Activated naive CD8-positive, alpha-beta T cell treated with anti-CD3 and anti-CD28 coated beads, Interleukin-2, amount 10 ng/mL, durations not matched to agents 7 days and 5 days (primary cell): ENCODE measurements at places on chromosomes 12 and 14. TPM values are rescaled to one million over a fixed set of nuclear protein-coding genes. Genes with fewer than 3 reads are reported as not detected.

SIX4 gene
- not detected for total RNA-seq

TGM1 gene
- total RNA-seq = 5.8 TPM

RIMBP2 gene
- not detected for total RNA-seq

SMCO2 gene
- not detected for total RNA-seq

MYH6 gene
- not detected for total RNA-seq

CAND1 gene
- 152 TPM for total RNA-seq

SNRPF gene
- 30.7 TPM for total RNA-seq

NABP2 gene
- 43.4 TPM for total RNA-seq

DNA sequence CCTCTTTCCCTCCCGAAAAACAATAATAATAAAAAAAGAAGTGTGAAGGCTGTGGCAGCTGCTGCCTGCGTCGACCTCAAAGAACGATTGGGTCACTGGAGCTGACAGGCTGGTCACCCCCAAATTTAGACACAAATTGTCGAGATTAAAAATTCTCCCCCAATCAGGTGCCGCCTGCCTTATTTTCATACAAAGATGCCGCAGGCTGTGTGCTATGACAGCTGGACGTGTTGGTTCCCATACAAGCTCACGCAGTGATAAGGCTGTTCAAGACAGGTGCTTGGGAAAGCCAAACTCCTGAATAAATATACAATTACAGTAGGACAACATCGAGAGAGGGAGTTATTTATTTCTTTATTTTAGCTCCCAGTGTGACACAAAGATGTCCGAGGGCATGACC, 1041.8 kb downstream of the VRK1 start:
- DNase-seq = no peak

GRCh38 chr12:12757121-12757520, 28.3 kb upstream of the APOLD1 start:
- no peak for DNase-seq

DNA sequence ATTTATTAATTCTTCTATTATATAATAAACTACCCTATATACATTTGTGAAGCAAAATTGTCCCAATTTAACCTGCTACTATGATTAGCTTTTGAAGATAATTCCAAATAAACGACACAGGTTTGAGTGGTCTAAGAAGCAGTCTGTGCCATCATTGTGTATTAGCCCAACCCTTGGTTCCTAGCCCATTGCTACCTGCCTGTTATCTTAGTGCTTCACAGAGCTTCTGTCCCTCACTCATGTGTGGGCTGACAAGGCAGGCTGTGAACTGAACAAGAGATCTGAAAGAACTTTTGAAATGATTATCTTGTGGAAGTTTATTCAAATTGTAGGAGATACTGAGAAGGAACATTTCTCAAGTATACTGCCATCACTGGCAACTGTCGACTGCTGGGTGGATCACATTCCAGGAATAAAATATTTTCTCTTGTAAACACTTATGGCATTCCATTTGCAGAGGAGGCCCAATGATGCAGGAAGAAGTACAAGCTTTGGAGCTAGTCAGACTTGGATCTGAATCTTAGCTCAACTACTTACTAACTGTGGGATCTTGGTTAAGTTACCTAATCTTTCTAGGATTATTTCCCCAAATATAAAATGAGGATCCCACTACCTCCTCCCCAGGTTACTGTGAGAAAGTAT, 7.8 kb upstream of the MTERF2 start:
- no peak for DNase-seq

- DNase-seq = no peak
Observed at GRCh38 chr12:97397008-97397407, 65.6 kb upstream of the RMST start.

- DNase-seq = peak; percentile 72
Observed at GRCh38 chr12:123761841-123762714, at the start of gene DNAH10. TSS of gene DNAH10 (plus strand) at chr12:123762301. CDS start at chr12:123762337, 36 bp downstream.

GRCh38 chr12:93922583-93923006, 225.8 kb upstream of the PLXNC1 start:
- no peak for DNase-seq

- DNase-seq = no peak
Observed at GRCh38 chr14:104337351-104337750, 199.0 kb downstream of the KIF26A start.

GRCh38 chr12:123919980-123920360, 52.7 kb downstream of the CCDC92 start:
- no peak for DNase-seq

GRCh38 chr14:89165189-89166181, 251.5 kb downstream of the FOXN3 start:
- DNase-seq = no peak

DNA sequence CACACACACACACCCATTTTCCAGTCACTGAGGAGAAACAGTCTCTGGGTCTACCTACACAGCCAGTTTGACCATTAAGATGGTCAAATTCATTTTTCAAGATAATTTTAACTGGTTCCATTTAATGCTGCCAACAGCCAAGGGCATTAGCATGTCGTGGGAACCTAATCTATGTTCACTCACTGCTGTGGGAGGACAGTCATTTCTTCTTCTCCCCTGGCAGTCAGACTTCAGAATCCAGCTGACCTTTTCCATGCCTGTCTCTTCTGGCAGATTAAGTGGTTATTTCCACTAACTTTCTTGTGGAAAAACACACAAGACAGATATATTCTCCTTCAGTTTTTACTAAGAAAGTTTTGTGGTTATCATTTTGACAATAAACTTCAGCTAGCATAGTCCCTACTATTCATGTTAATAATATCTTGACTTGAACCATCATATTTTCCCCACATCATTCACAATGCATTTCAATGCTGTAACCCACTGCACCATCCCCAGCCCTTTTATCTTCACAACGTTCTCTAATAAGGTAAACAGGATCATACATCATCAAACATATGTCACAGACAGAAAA, 82.2 kb downstream of the DAD1 start:
- DNase-seq = no peak

DNA sequence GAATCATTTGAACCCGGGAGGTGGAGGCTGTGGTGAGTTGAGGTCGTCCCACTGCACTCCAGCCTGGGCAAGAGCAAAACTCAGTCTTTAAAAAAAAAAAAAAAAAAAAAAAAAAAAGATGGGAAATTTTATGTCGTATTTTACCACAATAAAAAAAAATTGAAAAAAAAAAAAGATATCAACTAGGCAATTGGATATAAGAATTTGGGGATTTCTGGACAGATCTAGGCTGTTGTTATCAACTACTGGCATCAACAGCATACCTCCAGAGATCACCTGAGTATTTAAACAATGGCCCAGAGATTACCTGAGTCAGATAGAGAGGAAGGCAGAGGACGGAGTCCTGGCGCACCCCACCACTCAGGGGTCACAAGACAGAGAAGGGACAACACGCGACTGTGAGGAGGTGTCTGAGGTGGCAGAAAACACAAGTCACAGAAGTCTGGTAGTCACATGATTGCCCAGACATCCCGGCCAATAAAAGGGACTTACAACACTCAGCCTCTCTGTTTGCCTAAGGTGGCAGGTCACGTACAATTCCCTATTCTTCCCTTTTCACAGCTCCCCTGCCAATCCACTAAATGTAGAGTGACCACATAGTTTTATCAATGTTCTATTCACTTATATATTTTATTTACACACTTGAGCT, 1.8 kb downstream of the SPRING1 start:
- DNase-seq = no peak

GRCh38 chr12:65968359-65968758, 144.1 kb downstream of the HMGA2 start:
- DNase-seq = no peak

GRCh38 chr12:104768033-104768432, 190.1 kb downstream of the SLC41A2 start:
- DNase-seq = no peak

DNA sequence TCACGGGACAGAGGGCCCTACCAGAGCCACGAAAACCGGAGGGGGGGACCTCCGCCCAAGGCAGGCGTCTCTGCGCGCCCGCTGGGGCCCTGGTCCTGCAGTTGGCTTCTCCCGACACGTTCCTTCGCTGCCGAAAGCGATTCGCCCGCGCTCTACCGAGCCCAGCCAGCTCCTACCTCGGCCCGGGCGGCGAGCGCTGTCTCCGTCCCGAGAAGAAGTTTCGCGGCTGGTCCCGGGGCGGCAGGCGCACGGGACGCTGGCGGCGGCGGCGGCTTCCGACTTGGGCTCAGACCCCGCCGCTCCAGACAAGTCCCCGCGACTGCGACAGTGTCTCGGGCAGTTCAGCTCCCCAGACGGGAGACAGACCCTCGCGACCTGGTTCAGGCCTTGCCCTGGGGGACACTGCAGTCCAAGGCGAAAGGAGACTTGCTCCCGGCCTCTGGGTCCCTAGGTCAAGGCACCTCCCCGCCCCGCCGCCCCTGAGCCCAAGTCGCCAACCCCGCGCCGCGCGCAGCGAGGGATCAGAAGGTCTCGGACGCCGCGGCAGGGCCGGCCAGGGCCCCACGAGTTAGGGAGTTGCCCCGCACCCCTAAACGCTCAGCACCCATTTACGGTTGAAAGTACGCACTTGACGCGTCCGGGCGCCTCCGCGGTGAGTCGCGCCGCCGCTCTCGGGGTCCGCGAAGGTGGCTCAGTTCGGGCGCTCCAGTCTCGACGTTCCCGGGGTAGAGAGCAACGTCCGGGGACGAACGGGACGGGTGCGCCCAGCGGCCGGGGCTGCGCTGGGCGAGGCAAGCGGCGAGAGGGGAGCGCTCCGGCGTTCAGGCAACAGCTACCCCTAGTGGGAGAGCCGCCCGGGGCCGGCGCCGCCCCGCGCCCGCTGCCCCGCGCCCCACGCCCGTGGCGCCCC, 1.4 kb upstream of the DIO3 start:
- DNase-seq = no peak

- DNase-seq = no peak
Observed at GRCh38 chr14:101729382-101729781, 32.1 kb upstream of the PPP2R5C start.

DNA sequence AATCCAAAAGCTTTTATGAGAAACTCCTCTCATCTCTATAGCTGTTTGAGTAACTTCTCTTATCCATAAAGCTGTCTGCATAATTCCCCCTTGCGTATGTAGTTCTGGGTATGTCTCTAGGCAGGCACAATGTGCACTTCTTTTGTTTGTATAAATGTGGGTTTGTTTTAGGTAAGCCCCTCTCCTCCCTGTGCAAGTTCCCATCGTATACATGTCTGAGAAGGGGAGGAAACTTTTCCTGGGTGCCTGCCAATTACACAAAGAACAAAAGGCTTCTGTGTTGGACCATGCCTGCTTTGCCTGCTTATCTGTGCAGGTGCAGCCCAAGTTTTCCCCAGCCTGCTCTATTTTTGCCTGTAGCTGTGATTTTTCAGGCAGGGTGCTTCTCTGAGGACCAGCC, 96.7 kb downstream of the CCER1 start:
- DNase-seq = no peak

- DNase-seq = no peak
Observed at GRCh38 chr14:94343238-94344005, 20.3 kb upstream of the SERPINA6 start.

GRCh38 chr12:130375296-130376287, 37.9 kb downstream of the PIWIL1 start:
- DNase-seq = no peak
